DMS53 (cell line): ENCODE measurements at places on chromosomes 11 and 22.

DNA sequence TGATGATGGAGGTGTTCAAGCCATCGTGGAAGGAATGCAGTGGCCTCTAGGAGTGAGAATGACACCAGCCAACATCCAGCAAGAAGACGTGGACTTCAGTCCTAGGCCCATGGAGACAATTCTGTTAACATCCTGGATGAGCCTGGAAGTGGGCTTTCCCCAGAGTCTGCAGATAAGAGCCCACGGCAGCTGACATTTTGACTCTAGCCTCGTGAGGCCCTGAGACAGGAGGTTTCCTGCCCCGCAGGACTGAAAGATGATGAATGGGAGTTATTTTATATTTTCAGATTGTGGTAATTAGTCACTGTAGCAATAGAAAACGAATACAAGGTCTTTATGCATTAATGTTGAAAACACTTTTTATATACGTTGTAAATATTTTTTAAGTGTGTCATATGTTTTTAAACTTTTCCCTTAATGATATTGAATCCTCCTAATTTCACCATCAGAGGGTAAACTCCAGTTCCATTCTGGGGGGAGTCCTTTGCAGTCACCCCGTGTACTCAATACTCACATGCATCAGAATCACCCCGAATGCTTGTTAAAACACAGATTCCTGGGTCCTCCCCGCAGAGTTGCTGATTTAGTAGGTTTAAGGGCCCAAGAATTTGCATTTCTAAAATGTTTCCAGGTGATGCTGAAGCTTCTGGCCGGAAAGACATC, 570 bp upstream of the TPCN2 start:
- no peak for DNase-seq

DNA sequence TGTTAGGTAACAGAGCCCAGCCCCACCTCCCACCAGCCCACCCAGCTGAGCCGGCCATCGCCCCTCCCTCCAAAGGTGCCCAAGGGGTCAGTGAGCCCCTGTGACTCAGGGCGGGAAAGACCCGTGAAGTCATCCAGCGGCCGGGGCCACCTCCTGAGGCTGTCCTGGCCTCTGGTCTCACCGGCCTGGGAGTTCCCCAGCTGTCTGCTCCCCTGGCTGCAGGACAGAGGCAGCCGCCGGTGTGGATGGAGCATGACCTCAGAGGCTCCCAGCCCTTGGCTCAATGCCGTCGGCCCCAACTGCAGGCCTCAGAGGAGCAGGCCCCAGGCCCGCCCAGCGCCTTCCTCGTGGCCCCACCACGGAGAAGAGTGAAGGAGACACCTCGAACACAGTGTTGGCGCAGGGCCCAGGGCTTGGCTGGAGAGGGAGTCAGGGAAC, 28.7 kb downstream of the RPL3 start:
- peak; percentile 70 for DNase-seq

DNA sequence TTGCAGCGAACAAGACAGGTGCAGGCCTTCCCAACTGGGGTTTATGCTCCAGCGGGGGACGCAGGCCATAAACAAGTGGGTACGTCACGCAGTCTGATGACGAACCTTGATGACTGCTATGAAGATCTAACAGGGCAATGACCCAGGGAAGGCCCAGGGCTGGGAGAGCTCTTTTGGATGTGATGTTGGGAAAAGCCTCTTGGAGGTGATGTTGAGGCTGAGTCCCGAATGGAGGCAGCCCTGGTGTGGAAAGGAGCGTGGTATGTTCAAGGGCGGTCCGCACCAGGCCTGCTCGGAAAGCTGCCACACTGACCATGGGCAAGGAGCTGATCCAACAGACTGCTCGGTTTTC, 5.8 kb downstream of the FADS2 start:
- no peak for DNase-seq

DNA sequence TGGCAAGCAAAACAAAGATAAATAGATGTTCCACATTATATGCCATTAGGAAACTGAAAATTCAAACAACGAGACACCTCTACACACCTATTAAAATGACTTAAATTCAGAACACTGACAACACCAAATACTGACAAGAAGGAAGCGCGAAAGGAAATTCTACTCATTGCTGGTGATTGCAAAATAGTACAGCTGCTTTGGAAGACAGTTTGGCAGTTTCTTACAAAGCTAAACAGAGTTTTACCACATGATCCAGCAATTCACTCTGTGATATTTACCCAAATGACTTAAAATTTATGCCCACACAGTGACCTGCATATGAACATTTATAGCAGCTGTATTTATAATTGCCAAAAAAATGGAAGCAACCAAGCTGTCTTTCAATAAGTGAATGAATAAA, 232.6 kb downstream of the CASP12 start:
- DNase-seq = peak; percentile 29

DNA sequence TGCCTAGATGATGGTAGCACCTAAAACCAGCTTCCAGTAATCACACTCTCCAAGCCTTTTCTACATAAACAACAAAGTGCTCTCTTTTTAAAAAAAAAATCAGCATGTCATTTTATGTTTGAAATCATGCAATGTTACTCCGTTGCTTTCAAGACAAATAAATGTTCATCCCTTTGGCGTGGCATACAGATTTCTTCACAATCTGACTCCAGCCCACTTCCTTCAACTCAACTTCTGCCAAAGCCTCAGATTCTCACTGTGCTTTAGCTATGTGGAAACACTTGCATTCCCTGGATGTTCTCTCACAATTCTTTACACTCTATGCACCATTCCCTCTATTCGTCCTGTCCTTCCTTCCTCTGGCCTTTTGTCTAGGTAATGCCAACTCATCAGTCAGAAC, 206.3 kb upstream of the BLID start:
- no peak for DNase-seq

DNA sequence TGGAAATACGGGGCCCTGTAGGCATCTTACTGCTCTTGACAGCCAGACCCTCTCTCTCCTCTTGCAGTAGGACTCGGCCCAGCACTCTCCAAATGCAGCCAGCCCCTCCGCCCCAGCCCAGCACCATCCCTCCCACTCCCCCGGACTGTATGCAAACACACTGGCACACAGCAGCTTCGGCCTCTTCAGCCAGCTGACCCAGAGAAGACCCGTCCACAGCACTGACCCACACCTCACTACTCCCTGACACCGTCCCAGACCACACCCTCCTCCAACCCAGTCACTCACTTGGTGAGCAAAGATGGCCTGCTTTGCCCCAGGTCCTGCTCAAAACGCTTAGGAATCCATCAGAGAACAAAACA, 164.6 kb downstream of the IGLL1 start:
- DNase-seq = no peak
